Activated CD4-positive, CD25-positive, alpha-beta regulatory T cell treated with anti-CD3 and anti-CD28 coated beads, Interleukin-2, amount 50 U/mL, for 72 hours (primary cell): ENCODE measurements at places on chromosomes 7 and 10.

GRCh38 chr7:43753843-43754242 is 4.6 kb upstream of the BLVRA start:
- no peak for DNase-seq

DNA sequence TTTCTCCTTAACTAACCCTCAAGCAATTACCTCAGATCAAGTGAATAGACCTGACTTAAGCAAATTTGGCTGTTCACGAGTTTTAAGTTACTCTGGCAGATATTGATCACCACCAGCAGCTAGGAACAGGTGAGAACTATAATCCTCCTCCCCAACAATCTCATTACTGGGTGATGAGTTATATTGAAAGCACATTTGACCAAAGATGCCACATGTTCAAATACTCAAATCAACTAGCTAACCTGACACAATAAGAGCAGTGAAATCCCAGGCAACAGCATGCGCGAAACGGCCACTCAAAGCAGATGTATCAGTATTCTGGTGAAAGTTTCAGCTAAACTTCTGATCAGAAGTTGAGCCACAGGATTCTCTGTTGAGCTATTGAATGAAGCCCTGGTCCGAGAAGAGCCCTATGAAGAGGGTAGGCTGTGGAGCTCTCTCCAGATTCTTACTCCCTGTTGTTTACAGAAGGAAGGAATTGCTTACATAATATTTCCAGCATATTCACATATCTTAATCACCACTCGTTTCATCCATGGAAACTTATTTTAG is 52.6 kb downstream of the CAV1 start:
- no peak for DNase-seq

DNA sequence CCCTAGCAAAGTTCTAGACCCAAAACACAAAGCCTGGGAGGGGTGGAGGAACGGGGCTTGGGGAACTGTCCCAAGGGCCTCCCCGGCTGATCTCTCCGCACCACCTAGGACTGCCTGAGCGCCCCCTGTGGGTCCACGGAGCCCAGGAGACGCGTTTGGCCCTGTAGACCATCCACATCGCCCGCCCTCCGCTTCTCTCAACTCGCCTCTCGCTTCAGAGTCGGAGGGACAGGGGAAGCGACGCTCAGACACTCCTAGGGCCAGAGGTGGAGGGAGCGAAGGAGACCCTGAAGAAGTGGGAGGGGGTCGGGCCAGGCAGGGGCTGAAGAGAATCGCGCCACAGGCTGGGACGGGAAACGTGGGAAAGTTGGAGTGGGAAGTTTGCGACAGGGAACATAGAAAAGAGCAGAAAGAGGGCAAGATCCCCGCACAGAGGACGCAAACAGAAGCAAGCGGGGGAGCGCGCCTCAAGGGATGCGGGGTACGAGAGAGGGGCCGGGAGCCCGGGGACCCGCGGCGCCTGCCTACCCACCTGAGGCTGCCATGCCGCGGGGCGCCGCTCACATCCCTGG is 378 bp downstream of the PIK3AP1 start:
- DNase-seq, result peak; percentile 51

DNA sequence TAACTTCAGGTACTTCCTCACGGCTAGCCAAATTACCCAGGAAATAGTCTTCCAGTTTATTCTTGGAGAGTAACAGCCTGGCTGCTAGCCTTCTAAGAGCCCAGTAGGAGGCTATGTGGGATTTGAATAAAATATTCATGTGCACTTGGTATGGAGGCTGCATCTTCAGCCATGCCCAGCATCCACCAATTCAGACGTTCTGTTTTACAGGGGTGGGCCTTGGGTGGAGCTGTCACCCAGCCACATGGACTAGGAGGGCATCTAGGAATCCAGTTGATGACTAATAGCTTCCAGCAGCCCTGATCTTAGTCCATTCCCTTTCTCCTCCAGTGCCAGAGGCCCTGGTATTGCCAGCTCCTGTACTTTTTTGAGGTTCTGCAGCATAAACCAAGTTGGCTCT is 66.3 kb upstream of the ZRANB1 start:
- no peak for DNase-seq

- no peak for DNase-seq
Measured at GRCh38 chr10:81759111-81759510, 115.9 kb upstream of the NRG3 start.

DNA sequence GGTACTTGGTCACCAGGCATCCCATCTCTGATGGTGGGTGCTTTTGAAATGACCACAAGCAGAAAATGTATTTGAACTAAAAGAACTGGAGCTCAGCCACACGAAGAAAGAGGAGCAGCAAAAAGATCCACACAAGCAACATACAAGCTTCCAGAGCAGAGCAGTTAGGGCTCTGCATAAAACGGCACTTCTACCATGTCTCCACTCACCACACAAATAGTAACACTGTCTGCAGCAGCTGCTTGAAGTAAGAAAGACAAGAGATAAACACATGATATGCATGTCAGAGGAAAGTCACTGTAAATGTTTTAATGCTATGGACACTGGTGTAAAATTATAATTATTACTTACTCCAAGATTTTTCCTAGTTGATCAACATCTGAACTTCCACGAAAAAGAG is 32.5 kb upstream of the FAM133B start:
- no peak for DNase-seq

DNA sequence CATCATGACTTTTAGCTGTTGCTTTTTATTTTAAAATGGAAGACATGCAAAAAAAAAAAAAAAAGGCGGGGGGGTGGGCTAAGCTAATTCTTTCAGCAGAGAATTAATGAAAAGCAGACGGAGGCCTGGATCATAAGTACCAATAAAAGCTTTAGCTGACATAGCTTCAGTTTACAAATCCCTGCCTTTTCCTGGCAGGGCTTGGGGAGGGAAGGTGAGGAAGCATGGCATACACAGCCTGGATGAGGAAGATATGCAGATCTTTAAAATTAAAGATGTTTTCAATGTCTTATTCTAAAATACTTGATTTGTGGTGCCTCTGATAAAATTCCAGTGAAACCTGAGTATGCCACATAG is 57.0 kb downstream of the ICA1 start:
- DNase-seq, result no peak

GRCh38 chr7:7913504-7913903 is 55.1 kb upstream of the GLCCI1 start:
- DNase-seq, result no peak

GRCh38 chr7:73758581-73759138 is 11.4 kb downstream of the CLDN3 start:
- no peak for DNase-seq

- no peak for DNase-seq
Measured at GRCh38 chr10:130372222-130372621, 236.0 kb downstream of the GLRX3 start.

DNA sequence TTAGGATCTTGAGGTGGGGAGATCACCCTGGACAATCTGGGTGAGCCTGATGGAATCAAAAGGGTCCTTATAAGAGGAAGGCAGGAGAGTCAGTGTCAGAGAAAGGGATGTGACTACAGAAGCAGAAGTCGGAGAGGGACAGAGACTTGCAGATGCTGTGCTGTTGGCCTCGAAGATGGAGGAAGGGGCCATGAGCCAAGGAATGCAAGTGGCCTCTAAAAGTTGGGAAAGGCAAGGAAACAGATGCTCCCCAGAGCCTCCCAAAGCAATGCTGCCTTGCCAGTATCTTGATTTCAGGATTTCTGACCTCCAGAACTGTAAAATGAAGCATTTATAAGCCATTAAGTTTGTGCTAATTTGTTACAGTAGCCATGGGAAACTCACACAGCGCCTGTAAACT is 165.2 kb downstream of the FANK1 start:
- no peak for DNase-seq

DNA sequence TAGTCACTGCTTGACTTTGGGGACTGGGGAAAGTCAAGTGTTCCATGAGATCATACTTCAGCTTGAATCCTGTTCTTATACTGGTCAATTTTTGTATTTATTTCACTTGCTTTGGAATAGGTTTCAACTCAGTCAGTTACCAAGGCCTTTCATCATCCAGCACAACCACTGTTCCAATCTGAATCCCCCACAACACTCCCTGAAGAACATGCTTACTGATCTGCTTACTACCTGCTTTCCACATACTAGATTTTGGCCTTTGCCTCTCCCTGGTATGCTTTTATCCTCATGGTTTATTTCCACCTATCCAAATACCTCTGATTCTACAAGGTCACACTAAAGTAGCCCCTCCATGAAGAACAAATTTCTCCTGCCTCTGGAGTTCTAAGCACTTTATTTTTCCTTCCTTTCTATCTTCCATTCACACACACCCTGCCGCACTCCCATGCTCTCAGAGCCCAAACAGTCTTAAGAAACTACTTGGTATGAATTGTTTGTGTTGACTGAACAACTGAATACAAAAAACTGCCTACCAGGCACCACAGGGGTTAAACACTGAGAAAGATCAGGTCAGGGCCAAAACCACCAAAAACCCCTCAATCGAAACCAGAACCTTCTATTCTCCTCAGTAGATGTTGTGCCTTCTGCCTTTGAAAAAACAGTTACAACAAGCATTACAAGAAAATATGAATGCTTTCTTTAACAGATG is 178.1 kb downstream of the AVL9 start:
- DNase-seq, result no peak

- no peak for DNase-seq
Measured at GRCh38 chr10:18616337-18616736, 35.0 kb downstream of the NSUN6 start.

DNA sequence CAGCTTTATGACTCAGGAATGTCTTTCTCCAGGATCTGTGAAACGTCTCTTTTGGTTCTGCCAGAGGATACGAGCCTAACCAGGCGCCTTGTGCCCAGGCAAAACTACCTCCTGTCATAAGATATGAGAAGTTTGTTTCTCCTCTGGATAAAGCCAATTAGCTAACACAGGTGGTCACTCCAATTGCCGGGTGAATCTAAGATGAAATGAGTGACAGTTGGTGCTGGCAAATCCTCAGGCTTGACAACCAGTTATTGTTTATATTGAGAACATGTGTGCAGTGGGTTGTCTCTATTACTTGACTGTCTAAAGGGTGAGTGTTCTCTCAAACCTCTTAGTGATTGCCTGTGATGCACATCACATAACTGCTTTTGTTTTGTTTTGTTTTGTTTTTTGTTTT is 449.1 kb downstream of the XPNPEP1 start:
- no peak for DNase-seq

GRCh38 chr10:3571310-3571825 is 213.6 kb downstream of the KLF6 start:
- DNase-seq, result no peak

DNA sequence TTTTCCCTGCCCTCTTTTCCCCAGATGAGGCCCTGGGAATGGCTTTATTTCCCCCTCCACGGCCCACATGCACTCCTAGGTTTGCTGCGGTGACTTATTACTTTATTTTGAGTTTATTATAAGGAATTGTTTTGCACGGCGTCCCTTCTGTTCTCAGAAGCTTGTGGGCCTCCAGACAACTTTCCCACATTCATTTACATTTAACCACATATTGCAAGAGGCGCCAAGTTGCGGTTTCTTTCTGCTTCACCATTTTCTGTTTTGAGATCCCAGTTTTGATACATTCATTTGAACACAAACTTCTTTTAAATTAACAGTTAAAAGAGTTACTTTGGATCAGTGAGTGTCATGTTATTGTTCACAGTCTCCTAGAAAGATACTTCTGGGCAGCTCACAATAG is 532.5 kb upstream of the MGMT start:
- DNase-seq, result no peak

- no peak for DNase-seq
Measured at GRCh38 chr7:79507131-79507530, 53.7 kb upstream of the MAGI2 start.

- no peak for DNase-seq
Measured at GRCh38 chr10:119378737-119379067, 163.8 kb downstream of the RGS10 start.

DNA sequence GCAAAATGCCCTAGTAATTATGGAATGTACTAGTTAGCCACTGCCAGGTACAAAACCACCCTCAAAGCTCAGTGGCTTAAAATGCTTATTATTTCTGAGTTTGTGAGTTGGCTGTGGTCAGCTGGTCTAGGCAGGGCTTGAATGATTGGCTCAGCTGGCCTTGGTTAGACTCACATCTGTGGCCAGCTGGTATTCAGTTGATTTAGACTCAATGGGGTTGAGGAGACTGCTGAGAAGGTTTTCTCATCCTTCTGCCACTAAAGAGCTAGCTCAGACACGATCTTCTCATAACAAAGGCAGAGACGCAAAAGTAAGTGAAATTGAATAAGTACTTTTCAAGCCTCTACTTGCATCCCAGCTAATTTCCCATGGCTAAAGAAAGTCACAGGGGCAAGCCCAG is 57.1 kb upstream of the CYP2C18 start:
- DNase-seq, result no peak

GRCh38 chr10:61338146-61338545 is 115.0 kb downstream of the TMEM26 start:
- DNase-seq, result no peak

- DNase-seq, result no peak
Measured at GRCh38 chr7:45681596-45682357, 107.6 kb downstream of the ADCY1 start.

- no peak for DNase-seq
Measured at GRCh38 chr7:148356303-148356702, 234.3 kb upstream of the C7orf33 start.

DNA sequence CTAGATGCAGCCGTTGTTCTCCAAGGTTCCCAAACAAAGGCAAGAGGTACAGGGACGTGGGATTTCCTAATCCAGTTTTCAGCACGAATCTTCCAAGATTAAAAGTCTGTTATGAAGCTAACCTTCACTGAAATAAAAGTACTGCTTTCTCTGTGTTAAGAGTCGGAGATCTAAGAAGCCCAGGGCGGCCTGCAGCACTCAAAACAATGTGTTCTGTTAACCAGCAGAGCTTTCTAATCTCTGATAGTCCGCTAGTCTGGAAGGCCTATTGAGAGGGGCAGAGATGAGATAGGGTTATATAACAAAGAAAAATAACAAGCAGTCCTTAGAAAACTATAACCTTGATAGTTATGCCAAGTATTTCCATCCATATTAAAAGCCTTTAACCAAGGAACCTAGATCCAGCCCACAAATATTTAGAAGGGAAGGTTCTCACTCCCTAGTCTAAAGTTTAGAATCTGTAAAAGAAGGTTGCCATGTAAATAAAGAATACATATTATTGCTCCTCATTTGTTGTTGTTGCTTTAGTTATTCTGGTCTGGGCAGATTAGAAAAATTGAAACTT is 106.3 kb upstream of the SVIL start:
- no peak for DNase-seq

GRCh38 chr10:78927257-78927995 is 141.3 kb upstream of the ZMIZ1 start:
- DNase-seq, result no peak

GRCh38 chr7:36490419-36490830 is 100.8 kb downstream of the ANLN start:
- DNase-seq, result no peak

GRCh38 chr7:149855361-149856305 is 17.5 kb downstream of the ZNF862 start:
- DNase-seq, result no peak

DNA sequence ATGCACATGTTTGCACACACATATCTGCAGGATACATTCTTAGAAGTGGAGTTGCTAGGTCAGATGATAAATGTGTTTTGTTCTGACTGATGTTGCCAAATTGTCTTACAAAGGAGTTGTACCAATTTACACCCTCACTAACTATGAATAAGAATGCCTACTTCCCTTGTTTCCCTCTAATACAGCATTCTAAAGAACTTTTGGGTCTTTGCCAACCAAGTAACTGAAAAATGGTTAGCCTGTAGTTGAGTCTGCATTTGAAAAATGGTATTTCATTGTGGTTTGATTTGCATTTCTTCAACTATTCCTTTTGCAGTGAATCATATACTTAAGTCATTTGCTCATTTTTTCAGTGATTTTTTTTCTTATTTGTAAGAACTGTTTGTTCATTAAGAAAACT is 48.4 kb downstream of the TMEM26 start:
- DNase-seq, result no peak
